ENCODE measurements at places on chromosomes 11 and 22.
A peak's percentile ranks its signal among the peaks of the same experiment; 100 is the strongest.

- DNase-seq: no peak
Observed at GRCh38 chr11:33256813-33257159, 395 bp upstream of the HIPK3 start.

DNA sequence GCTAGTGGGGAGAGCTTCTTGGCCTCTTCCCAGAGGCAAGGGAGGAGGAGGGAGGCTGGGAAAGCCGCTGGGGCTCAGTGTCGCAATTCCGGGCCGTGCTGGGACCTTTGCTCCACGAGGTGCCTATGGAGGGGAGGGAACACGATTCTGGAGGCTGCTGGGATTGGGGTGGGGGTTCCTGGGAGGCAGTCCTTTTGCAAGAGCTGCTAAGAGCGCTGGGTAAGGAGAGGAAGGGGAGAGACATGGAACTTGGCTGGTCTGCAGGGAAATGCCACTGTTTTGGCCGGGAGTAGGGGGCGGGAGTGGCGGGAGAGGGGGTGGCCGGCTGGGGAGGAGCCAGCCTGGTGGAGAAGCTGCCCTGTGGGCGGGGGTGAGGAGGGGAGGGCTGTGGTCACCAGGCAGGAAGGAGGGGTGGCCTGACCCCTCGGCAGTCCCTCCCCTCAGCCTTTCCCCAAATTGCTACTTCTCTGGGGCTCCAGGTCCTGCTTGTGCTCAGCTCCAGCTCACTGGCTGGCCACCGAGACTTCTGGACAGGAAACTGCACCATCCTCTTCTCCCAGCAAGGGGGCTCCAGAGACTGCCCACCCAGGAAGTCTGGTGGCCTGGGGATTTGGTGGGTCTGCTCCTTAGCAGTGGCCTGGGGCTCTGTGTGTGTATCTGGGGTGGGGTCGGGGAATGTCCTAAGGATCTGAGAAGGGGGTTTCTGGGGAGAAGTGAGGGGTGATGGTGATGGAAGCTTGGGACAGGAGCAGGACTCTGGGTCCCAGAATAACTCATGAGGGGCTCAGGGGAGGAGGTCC lies at the start of gene NR1H3:
NR1H3 (plus strand) TSS at position 480 of the 800 bp plus-strand sequence. CDS start 1,221 bp downstream, outside the sequence.
- no peak for DNase-seq

DNA sequence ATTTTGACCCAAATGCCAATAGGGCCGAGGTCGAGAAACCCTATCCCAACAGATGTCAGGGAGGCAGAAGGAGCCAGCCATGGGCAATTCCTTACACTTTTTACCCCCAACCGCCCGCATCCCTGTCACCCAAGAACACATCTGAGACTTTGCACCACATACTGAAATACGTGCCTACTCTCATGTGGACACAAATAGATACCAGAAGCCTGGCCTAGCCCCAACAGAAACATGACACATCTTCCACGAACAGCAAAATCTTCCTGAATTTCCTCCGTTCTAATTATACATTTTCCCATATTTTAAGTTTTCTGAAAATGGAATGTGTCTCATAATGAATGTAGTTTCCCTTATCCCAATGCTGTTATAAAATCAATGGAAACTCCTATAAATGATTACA lies 64.7 kb downstream of the SLC1A2 start:
- no peak for DNase-seq

DNA sequence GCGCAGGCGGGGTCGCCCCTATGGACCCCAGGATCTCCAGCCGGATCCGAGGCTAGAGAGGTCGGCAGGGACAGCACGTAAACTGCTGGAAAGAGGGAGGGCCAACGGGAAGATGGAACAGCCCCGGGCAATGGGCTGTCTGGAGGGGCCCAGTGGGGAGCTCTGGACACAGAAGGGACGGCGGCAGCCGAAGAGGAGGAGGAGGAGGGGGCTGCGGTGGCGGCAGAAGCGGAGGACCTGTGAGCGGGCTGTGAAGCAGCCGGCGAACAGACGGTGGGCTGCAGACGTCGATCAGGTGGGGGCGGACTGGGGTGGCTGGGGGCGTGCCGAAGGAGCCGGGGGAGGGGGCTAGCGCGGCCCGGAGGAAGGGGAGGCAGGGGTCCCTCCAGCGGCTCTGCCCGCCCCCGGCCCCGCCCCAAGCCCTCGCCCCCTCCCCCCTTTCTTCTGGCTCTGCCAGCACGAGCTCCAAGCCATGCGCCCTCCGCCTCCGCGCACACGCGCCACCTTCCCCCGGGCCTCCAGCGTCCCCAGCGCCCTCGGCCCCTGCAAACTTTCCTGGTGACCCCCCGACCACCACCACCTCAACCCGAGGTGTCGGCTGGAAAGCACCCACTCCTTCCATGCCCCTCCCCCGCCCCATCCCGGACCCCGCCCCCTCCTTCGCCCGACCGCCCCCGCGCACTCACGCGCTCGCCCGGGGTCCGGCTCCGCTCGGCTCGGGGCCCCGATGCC lies 432 bp downstream of the TNKS1BP1 start:
- DNase-seq: no peak

- no peak for DNase-seq
Observed at GRCh38 chr11:130421697-130422096, 6.7 kb downstream of the ADAMTS8 start.

- peak; percentile 68 for DNase-seq
Observed at GRCh38 chr22:44735518-44736428, 16.6 kb upstream of the ARHGAP8 start.

DNA sequence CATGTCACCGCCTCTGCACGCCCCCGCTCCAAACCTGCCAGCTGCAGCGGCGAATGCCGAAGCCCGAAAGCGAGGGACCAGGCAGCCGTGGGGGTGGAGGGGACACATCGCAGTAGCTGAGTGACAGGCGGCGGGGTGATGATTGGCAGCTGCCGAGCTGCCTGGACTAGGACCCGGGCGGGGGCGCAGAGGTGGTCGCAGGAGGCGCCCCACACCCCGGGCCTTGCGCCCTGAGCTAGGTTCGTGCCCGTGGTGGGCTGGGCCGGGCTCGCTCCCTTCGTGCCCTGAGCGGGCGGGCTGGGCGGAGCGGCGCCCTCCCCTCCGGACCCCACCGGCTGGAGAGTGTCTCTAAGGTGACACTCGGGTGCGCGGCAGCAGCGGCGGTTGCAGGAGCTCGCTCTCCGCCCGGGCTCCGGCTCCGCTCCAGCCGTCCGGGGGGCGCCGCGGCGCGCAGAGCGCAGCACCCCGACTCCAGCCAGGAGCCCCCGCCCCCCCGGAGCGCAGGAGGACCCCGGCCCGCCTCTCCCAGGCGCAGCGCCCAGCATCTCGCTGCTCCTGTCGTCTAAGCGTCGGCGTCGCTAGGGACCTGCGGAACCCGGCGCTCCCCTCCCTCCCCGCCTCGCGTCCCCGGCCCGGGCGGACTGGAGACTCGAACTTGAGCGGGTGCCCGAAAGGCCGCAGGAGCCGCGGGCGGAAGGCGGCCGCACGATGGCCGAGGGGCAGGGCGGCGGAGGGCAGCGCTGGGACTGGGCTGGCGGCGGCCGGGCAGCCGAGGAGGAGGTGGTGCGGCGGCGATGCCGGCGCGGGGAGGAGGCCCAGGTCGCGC lies 14.5 kb upstream of the DGKZ start:
- DNase-seq: no peak

- DNase-seq: peak; percentile 22
Observed at GRCh38 chr11:116927163-116927974, 89.9 kb upstream of the APOA1 start.

- DNase-seq: no peak
Observed at GRCh38 chr11:17743808-17744119, 9.2 kb downstream of the KCNC1 start.
